ENCODE measurements at places on chromosomes 13 and 19.

GRCh38 chr19:33246709-33247440 lies 21.2 kb upstream of the SLC7A10 start:
- DNase-seq = no peak

DNA sequence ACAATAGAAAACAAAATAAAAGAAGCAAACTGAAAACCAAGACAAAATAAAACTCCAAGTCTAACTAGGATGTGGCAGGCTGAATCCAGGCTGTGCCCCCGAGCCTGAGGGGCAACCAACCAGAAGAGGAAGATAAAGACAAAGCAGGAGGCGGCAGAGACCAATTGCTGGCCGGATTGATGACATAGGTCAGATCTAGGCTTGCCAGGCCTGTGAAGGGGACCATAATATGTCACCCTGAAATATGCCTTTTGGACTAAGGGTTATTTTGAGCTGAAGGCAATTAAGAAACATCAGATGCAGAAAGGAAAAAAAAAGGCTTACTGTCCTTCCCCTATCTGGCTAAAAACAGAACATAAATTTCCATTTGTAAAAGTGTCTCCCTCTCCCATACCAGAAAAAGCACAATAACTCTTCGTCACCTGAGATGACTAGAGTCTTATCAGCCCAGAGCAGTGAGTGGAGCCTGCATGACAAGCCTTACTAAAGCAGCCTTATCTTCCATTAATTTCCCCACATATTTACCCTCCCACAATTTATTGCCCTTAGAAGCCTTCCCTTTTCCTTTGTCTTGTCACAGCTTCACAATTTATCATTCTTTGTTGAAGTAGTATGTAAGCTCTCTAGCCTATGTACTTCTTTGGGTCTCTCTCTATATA lies 22.8 kb downstream of the ATP8A2 start:
- DNase-seq = no peak

DNA sequence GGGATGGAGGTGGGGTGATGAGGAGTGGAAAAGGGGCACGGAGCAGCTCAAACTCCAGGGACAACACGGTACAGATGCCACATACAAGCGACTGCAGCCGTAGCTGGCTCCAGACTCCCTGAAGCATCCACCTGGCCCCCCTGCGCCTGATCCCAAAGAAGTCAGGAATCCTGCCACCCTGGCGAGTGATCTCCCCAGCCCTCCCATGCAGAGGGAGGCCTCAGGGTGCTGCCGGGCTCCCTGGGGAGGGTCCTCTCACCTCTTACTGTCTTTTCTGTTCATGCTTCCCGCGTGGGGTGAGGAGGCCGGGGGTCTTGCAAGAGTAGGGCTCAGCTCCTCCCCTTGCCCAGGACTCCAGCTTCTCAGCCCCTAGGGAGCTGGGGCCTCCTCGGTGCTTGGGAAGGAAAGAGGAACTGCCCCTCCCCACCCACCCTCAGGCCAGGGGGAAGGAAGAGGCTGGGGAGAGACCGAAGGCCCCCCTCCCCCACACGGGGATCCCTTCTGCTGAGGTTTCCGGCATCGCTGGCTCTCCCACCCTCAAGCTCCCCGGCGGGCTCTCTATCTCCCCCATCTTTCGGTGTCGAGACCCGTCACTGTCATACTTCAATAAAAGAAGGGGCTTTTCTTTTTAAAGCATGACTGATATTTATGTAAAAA lies at the start of gene RASGRP4:
Gene RASGRP4 (minus strand): TSS at position 410 of the 657 bp plus-strand sequence. CDS start 128 bp downstream, at position 282.
- DNase-seq = peak; percentile 65

DNA sequence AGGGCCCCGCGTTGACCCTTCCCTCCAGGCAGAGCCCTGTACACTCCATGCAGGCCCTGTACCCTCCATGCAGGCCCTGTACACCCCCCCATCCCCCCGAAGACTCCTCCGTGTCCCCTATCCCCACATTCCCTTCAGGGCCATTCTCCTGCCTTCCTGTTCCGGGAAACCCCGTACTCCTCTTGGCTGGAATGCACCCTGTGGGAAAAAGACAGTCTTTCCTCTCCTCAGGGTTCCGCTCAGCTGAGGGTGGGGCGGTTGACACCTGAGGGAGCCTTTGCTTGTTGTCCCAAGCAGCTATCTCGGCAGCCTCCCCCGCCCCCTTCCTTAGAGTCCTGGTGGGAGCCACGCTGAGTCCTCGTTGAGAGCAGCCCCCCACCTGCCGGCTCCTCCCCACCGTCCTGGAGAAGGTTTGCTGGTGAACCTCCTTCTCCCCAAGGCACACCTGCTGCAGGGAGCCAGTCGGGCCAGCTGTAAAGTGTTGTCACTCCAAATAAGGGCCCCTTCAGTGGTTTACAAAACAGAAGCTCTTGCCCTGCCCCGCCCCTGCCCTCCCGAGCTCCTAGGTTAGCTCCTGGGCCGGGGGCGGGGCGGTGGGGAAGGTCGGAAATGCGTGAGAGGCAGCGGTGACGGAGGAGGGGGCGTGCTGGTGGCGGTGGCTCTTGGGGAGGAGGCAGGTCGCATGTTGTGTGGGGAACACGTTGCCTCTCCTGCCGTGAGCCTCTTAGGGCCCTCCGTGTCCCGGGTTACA lies 1.5 kb downstream of the GNA11 start:
- peak; percentile 50 for DNase-seq

DNA sequence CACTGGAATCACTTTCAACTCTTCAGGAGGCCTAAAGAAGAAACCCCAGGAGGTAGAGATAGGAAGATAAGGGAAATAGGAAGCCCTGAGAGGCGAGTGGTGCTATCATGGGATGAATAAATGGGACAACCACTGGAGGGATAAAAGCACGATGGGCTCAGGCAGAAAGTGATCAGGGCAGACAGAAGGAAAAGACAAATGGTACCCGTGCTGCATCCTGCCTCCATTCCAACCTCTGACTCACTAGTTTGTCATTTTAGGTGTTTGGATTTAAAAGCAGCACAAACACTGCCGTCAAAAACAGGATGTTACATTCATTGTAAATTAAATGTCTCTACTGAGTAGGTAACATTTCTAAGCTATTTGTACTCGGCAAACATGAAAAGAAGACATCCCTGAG lies 314.3 kb upstream of the HTR2A start:
- no peak for DNase-seq

- no peak for DNase-seq
These were observed 85.9 kb downstream of the MBNL2 start for GRCh38 chr13:97307882-97308624.

DNA sequence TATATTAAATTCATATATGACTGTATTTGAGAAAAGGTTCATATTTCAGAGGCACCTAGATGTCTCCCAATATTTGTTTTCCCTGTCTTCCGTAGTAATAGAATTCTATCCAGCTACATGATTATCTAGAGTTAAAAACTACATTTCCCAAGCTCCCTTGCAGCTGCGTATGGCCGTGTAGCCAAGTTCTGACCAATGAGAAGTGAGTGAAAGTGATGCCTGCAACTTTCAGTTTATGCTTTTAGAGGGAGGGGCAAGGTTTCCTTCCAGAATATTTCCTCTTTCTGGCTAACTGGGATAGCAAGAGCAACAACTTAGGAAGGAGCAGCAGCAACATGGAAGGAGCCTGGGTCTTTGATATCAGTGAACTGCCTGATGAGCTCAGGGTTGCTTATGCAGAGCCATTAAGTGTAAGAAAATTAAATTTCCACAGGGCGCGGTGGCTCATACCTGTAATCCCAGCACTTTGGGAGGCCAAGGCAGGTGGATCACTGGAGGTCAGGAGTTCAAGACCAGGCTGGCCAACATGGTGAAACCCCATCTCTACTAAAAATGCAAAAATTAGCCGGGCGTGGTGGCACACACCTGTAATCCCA lies 23.2 kb upstream of the CYP2A13 start:
- DNase-seq = no peak

All from stimulated activated CD4-positive, alpha-beta T cell treated with anti-CD3 and anti-CD28 coated beads, Interleukin-2, amount 100 ng/mL, for 24 hours (primary cell).